Sigmoid colon (tissue), 7 donors: ENCODE measurements at places on chromosomes 16 and 17.
A peak's percentile ranks its signal among the peaks of the same experiment; 100 is the strongest.

DNA sequence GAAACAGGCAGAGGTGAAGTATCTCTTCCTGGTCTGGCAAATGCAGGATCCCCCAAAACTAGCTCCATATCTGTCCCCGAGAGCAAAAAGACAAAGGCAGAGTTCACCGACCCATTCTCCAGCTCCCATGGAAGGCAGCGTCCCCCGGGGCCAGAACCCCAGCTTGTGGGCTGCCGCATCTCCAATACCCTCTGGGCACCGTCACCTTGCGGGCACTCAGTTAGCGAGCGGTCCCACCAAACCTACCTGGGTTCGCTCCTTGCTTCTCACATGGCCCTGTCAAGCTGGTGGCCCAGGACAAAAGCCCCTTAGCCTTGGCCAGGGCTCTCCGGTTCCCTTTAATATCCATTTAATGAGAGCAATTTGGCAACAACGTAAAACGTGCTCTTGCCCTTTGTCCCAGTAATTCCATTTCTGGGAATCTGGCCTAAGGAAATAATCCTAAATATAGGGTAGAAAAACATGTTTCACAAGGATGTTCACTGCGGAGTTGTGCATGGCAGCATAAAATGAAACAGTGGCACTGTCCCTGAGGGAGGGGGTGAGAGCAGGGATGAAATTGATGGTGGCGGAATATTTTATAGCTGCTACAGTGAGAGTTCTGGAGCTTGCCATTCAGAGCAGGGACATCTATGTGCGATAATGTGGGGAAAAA is 157.1 kb downstream of the CMIP start:
- H3K36me3 ChIP-seq: no peaks in the 10 kb centered on the region
- H3K27me3 ChIP-seq: no peaks in the 10 kb centered on the region
- no peak overlapping the region for H3K4me3 ChIP-seq

GRCh38 chr17:4949321-4950074 is 1.2 kb upstream of the PFN1 start:
- H3K36me3 ChIP-seq: peaks cover 5% of the 10 kb centered on the region
- H3K4me3 ChIP-seq: peak overlapping the region; percentile 96
- peak overlapping the region; percentile 98 for H3K27ac ChIP-seq
- H3K27me3 ChIP-seq: no peaks in the 10 kb centered on the region

DNA sequence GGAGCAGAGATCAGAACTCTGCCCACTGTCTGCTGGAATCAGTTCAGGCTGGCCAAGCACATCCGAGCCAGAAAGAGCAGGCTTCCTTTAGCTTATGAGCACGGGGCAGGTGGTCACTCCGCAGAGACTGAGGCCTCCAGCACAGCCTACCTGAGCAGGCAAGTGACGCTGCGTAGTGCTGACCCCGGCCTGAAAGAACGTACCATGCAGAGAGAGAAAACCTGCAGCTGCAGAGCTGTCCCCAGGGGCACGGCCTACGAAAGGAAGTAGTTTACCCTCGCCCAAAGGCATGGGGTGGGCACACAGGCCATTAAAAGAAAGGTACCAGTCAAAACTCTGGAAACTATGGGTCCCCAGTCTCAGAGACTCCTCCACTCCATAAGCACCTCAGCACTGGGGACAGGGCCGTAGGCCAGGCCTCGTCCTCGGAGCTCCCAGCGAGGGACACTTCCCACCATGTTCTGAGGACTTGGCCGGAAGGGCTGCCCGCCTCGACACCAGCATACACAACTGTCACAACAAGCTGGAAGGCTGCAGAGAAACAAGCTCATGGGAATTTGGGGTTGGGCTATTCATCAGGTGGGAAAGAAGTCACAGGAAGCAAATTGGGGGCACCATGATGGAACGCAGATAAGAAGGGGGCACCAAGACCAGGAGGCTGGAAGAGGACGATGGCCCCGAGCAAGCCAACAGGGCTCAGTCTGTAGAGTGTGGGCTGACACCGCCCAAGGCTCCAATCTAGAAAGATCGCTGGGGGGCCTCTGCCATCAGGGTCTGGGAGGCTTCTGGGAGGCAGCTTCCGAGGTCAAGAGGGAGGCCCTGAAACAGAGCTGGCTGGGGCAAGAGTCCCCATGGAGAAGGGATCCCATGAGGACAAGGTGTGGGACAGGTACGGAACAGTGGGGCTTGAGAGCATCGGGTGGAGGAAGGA is 21.2 kb downstream of the MEAK7 start:
- no peak overlapping the region for H3K27ac ChIP-seq
- peaks cover 11% of the 10 kb centered on the region for H3K36me3 ChIP-seq
- no peak for DNase-seq

- peaks cover 33% of the 10 kb centered on the region for H3K4me1 ChIP-seq
- no peaks in the 10 kb centered on the region for H3K27me3 ChIP-seq
- H3K27ac ChIP-seq: peak overlapping the region; percentile 35
- peak; percentile 96 for DNase-seq
- no peak overlapping the region for H3K4me3 ChIP-seq
Observed at GRCh38 chr17:40559954-40560591, 5.2 kb downstream of the CCR7 start.

DNA sequence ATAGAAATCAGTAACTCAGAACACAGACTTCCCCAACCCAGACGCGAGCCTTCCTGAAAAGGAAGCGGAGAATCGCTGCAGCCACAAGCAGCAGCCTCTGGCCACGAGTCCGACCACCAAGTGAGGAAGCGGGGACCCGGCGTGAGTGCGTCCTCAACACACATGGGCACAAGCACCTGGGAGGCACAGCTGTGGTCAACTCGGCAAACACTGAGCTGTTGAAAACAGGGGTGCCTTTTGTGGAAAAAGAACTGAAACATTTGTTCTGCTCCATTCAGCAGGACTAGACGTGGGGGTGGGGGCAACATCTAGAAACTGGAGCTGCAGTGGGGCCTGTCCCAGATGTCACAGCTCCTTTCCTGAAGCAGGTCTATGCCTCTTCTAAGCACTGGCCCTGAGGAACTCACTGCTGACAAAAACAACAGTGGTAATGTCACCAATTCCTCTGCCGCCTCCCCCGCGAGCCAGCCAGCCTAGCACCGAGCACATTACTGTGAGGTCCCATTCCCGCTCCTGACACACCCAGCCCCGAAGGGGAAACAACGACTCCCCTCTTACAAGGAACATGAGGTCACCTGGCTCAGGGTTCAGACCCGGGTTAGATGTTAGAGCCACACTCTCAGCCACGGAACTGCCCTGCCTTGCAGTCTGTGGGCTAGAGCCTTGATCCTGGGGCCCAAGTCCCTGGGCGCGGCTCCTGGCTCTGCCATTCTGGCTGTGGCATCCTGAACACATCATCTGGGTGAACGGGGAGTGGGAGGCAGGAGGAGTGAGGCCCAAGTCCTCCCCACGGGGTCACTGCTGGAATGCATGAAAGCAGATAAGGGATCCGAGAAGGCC is 29.0 kb downstream of the KDM8 start:
- peak; percentile 59 for DNase-seq
- H3K4me1 ChIP-seq: peaks cover 16% of the 10 kb centered on the region
- H3K27ac ChIP-seq: no peak overlapping the region
- H3K36me3 ChIP-seq: no peaks in the 10 kb centered on the region

DNA sequence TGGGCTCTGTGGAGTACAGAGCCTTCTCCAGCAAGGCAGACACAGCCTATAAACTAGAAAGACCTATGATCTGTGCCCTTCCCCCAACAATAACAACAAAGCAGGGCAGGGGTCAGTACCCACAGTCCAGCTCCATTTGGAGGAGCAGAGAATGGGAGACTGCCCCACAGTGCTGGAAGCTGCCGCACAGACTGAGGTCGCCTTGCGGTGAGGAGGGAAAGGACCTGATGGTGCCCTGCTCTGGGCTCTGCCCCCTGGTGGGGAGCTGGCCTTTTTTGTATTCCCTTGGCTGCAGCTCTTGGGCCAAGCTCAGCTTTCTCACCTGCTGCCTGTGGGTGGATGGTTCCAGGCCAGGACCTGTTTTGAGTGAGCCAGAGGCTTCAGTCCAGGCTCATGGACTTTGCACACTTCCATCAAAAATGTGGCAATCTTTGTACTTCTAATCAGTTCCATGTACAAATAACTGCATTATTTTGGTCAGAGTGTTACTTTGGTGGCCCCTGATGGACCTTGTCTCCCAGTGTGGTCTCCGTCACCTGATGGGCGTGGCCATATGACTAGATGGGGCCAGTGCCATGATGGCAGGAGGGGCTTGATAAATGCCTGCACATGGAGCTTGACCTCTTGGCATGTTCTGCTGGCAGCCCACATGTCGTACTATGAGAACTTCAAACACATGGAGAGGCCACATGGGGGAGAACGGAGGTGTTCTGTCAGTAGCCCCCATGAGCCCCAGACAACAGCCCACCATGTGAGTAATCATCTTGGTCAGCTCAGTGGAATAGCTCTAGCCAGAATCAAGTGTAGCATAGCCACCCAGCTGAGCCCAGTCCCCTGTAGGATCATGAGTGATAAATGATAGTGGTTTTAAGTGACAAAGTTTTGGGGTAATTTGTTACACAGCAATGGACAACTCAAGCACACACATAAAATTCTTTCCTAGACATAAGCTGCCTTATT is 24.2 kb downstream of the B9D1 start:
- H3K4me1 ChIP-seq: peaks cover 29% of the 10 kb centered on the region
- no peak overlapping the region for H3K27ac ChIP-seq
- peaks cover 23% of the 10 kb centered on the region for H3K36me3 ChIP-seq
- no peak overlapping the region for H3K4me3 ChIP-seq

DNA sequence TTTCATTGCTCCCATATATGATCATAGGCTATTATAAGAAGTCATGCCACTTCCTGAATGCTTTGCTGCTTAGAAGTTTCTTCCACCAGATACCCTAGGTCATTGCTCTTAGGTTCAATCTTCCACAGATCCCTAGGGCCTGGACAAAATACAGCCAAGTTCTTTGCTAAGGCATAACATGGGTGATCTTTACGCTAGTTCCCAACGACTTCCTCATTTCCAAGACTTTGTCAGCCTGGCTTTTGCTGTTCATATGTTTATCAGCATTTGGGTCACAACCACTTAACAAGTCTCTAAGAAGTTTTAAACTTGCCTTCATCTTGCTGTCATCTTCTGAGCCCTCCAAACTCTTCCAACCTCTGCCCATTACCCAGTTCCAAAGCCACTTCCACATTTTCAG is 20.1 kb upstream of the DLX3 start:
- no peaks in the 10 kb centered on the region for H3K4me1 ChIP-seq
- H3K4me3 ChIP-seq: no peak overlapping the region
- no peak overlapping the region for H3K27ac ChIP-seq
- no peak for DNase-seq
- H3K36me3 ChIP-seq: no peaks in the 10 kb centered on the region

GRCh38 chr16:76583466-76583865 is 306.3 kb downstream of the CNTNAP4 start:
- no peak for DNase-seq
- H3K27ac ChIP-seq: no peak overlapping the region
- no peaks in the 10 kb centered on the region for H3K4me1 ChIP-seq
- H3K36me3 ChIP-seq: no peaks in the 10 kb centered on the region

DNA sequence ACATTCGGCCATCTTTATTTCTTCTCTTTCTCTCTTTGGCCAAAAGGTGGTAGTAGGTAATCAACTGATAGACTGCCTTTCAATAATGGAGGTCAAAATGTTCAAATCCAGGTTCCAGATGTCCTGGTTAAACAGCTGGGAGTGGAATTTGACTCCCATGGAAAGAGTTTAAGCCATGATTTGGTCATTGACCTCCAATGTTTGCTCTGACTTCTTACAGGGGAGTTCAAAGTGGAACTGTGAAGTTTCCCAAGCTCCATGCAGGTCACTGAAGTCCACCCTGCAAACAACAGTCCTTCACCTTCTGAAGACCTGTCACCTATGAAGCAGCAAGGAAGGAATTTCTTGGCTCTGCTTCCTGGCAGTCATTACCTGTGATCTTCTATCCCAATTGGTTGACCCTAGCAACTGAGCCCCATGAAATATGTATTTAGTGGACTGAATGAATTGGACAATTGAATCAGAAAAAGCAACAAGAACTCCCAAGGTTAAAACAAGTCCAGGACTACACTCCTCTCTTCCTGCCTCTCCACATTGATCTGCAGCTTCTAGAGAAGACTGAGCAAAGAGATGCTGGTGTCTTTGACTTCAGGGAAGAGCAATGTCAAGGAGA is 28.0 kb upstream of the SOX9 start:
- no peak overlapping the region for H3K27ac ChIP-seq
- no peaks in the 10 kb centered on the region for H3K4me1 ChIP-seq
- H3K36me3 ChIP-seq: no peaks in the 10 kb centered on the region
- H3K27me3 ChIP-seq: no peaks in the 10 kb centered on the region
- no peak overlapping the region for H3K4me3 ChIP-seq

GRCh38 chr17:31931756-31932155 is 5.1 kb upstream of the SUZ12 start:
- H3K4me3 ChIP-seq: no peak overlapping the region
- peaks cover 5% of the 10 kb centered on the region for H3K4me1 ChIP-seq
- H3K27ac ChIP-seq: no peak overlapping the region
- no peaks in the 10 kb centered on the region for H3K27me3 ChIP-seq
- H3K36me3 ChIP-seq: no peaks in the 10 kb centered on the region

- no peak for DNase-seq
- no peaks in the 10 kb centered on the region for H3K27me3 ChIP-seq
- H3K4me1 ChIP-seq: peaks cover 21% of the 10 kb centered on the region
- no peak overlapping the region for H3K4me3 ChIP-seq
- no peaks in the 10 kb centered on the region for H3K36me3 ChIP-seq
Observed at GRCh38 chr17:40598619-40599467, 33.6 kb upstream of the CCR7 start.

DNA sequence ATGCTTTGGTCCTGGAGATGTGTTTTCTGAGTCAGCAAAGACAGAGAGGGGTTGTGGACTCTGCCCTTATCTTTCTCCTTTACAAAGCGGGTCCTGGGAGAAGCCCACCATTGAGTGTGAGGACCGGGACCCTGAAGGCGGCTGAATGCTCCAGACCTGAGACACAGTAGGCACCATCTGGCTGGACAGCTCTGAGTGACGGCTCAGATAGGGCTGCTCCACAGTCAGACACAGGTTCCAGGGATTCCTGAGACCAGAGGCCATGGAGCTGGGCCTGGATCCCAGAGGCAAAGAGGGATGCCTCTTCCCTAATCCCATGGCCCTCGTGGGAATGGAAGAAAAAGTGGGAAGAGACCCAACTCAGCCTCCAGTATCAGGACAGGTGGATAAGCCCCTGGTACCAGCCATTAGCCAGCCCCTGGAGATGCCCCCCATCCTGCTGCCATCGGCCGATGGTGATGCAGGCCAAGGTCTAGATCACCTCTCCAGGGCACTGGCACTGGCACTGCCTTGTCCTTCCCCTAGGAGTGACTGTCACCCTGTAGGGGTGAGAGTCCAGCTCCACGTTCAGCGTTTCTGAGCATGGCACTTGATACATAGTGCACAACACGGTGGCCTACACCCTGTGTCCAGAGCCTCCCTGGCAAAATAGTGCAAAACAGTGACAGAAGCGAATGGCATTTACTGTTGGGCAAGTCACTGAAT is 4.7 kb downstream of the MMP15 start:
- H3K27ac ChIP-seq: no peak overlapping the region
- no peaks in the 10 kb centered on the region for H3K36me3 ChIP-seq
- no peak for DNase-seq

GRCh38 chr16:4659363-4660353 is 33.7 kb upstream of the NUDT16L1 start:
- no peak for DNase-seq
- no peaks in the 10 kb centered on the region for H3K27me3 ChIP-seq
- peaks cover 6% of the 10 kb centered on the region for H3K36me3 ChIP-seq
- no peak overlapping the region for H3K27ac ChIP-seq
- H3K4me3 ChIP-seq: no peak overlapping the region

- no peaks in the 10 kb centered on the region for H3K4me1 ChIP-seq
- no peaks in the 10 kb centered on the region for H3K27me3 ChIP-seq
Observed at GRCh38 chr17:40926341-40926740, 11.1 kb downstream of the KRT23 start.

GRCh38 chr17:73028299-73028755 is 64.2 kb downstream of the SLC39A11 start:
- no peaks in the 10 kb centered on the region for H3K4me1 ChIP-seq
- H3K36me3 ChIP-seq: no peaks in the 10 kb centered on the region
- no peak for DNase-seq
- H3K27ac ChIP-seq: no peak overlapping the region
- H3K27me3 ChIP-seq: no peaks in the 10 kb centered on the region
